ENCODE measurements at places on chromosomes 2 and 18.

- no peak for DNase-seq
Observed at GRCh38 chr2:238120463-238121298, 17.8 kb upstream of the KLHL30 start.

GRCh38 chr18:59340312-59340711 lies 18.8 kb downstream of the LMAN1 start:
- no peak for DNase-seq

- no peak for DNase-seq
Observed at GRCh38 chr2:7552825-7553570, 635.8 kb downstream of the RNF144A start.

GRCh38 chr2:176175709-176176607 lies 12.5 kb upstream of the HOXD1 start:
- no peak for DNase-seq

GRCh38 chr2:162041485-162041884 lies 32.5 kb downstream of the DPP4 start:
- DNase-seq = no peak
